ENCODE measurements at places on chromosomes 7 and 10. TPM values are rescaled to one million over a fixed set of nuclear protein-coding genes. Genes with fewer than 3 reads are reported as not detected.

- no peak for DNase-seq
Measured at GRCh38 chr7:69799048-69799697, 200.9 kb downstream of the AUTS2 start.

- no peak for DNase-seq
Measured at GRCh38 chr10:123636598-123637325, 29.4 kb upstream of the GPR26 start.

GRCh38 chr7:5589819-5590595 lies 166.4 kb upstream of the TNRC18 start:
- no peak for DNase-seq

The HMX3 gene
- total RNA-seq, result not detected

The SH2B2 gene
- total RNA-seq, result 2.1 TPM

The CELF2 gene
- total RNA-seq, result 111 TPM
